M059J (cell line): ENCODE measurements at places on chromosomes 3 and 15. TPM values are rescaled to one million over a fixed set of nuclear protein-coding genes. Genes with fewer than 3 reads are reported as not detected.

Gene ZNF660
- 0.64 and 1.7 TPM in 2 replicates for total RNA-seq

Gene C2CD4A
- total RNA-seq = 0.05 TPM in 1 of 2 replicates, not detected in the other

Gene ERC2
- 1.2 and 3.4 TPM in 2 replicates for total RNA-seq

- DNase-seq = peak; percentile 87
Measured at GRCh38 chr15:66294157-66294931, 976 bp downstream of the DIS3L start.

- no peak for DNase-seq
Measured at GRCh38 chr3:16487511-16488175, 25.9 kb downstream of the RFTN1 start.

DNA sequence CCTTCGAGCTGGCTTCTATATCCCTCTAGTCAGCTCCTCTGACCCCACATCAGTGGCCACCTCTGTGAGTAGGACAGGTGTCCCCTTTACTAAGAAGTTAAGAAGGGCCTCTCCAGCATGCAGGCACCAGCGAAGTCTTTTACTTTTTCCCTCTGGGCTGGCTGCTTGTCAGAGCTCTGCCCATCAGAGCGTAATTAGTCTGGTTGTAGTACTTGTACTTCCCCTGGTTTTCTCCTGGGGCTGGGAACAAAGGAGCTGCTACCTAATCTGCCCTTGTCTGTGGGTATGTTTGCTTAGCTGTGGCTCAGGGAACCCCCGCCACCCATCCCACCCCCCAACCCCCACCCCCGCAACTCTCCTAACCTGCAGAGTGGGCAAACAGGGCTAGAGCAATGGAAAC, 27.4 kb upstream of the ALPK3 start:
- DNase-seq = no peak

- no peak for DNase-seq
Measured at GRCh38 chr3:93746-94145, 102.8 kb upstream of the CHL1 start.

GRCh38 chr3:48187579-48188265, 495 bp downstream of the CDC25A start:
- DNase-seq = no peak

- DNase-seq = peak; percentile 23
Measured at GRCh38 chr3:25266677-25267076, 161.4 kb upstream of the RARB start.

- DNase-seq = no peak
Measured at GRCh38 chr15:58999694-59000093, 12.2 kb downstream of the RNF111 start.

- DNase-seq = no peak
Measured at GRCh38 chr3:126310816-126311215, 46.4 kb downstream of the KLF15 start.

DNA sequence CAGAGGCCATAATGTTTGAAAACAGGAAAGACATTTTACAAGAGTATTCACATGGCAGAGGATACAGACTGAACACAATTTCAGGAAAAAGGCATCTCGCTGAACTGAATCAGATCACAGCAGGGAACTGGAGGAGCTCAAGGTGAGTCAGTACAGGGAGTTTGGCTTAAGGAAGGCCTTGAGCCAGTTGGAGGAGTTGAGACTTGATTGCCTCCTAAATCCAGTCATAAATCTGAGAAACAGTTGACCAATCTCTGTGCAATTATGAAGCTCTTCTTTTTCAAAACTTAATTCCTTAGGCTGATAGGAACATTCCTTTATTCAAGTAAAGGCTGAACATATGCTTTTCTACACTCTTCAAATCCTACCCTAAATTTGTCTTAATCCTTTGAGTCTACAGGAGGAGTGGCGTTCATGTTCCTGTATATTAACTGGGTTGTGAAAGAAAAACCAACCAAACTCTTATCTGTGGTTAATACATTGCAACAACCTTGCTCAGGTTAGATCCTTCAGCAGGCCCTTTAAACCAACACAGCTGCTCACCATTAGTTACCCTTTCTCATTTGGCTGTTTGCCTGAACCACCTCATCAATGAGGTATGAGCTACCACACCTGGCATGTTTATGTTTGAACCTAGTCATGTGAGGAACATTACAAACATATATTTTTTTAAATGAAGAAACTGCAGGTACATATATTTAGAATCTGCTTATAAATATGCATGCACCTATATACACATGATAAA, 404.1 kb upstream of the ATP11B start:
- DNase-seq = peak; percentile 73
